Esophagus squamous epithelium (tissue), 5 donors: ENCODE measurements at places on chromosomes 3 and 15.

DNA sequence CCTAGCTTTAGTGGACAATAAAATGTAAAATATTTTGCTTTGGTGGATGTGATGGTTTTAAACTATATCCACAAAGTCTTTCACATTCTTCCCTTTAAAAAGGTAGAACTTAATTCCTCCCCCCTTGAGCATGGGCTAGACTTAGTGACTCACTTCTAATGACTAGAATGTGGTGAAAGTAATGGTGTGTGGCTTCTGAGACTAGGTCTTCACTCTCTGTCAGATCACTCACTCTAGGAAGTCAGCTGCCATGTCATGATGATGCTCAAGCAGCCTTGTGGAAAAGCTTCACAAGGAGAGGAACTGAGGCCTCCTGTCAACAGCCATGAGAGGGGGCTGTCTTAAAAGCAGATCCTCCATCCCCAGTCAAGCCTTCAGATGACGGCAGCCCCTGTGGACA lies 4.2 kb downstream of the LRRC2 start:
- DNase-seq, result no peak

DNA sequence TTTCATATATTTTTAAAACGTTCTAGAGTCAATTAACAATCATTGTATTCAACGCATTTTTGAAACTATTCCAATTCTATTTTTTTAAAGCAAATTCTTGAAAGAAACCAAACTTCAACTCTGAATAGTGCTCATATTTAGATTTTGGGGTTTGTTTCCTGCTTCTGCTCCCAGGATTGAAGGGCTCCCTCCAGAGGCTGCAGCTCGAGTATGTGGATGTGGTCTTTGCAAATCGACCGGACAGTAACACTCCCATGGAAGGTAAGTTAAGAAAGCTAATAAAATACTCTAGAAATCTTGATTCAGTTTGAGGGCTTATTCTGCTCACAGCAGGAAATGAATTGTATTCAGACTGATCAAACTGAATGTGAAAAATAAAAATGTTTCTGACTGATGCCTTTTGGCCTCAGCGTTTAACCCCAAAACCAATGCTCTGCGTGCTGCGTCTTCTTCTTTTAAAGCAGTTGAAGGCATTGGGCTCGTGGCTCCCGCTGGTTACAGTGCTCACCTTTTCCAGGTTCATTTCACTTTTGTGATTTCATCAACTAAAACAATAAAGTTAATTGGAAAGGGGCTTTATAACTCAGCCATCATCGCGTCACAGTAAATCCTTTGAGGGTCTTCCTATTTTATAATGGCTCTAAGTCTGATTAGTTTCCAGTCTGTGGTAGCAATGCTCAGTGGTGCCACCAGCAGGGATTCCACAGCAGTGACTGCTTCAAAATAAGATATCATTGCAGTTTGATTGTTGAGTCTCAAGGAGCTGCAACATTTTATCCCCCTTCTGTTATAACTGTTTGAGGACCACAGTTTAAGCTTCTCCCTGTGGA lies 80.1 kb downstream of the SSR3 start:
- no peak for DNase-seq

DNA sequence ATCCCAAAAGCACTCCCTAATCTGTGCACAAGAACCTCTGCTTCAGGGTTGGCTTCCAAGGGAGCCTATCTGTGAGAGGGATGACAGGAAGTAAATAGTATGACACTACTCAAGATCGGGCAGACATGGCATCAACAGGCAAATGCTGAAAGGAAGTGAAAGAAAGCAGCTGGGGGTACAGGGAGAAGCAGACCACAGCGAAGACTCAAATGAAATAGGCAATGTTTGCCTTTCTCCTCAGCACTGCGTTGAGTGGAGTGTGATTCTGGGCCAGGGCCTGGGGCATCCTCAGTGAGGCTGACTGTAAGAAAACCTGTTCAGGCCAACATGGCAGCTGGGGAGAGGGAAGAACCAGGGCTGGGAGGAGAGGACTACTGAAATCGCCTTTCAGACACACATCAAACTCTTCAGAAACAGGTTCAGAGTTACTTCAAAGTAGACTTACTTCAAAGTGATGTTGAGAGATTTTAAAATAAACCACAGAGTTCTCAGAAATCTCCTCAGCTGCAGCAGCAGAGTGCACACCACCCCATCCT lies 96.6 kb downstream of the SLC9A9 start:
- no peak for DNase-seq

DNA sequence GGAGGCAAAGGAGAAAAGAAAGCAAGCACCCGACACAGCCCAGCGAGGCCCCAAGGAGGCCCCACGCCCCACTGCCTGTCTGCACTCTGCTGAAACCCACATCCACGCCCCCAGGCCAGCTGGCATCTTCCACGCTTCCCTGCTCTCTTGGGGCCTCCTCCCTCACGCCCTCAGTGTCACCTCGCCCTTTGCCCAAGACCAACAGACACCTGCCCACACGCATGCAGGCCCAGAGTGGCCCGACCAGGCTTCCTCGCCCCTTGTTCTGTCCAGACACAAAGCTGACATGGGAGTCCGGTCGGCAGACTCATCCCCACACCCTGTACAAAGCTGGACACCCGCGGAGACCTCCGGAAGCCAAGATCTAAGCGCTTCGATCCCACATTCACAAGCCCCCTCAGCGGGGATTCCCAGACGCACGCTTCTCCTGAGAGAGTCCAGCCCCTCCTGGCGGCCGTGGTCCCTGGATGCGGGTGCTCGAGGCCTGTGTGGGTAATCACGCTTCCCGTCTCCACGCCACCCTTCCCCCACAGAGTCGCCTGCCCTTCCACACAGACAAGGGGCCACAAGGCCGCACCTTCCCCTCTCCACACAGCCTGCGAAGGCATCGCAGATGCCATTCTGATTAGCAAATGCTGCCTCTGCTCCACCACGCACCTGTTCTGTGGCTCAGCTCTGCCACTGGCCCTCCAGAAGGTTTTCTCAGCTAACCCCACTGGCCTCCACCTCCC lies 176.6 kb downstream of the XXYLT1 start:
- no peak for DNase-seq

- no peak for DNase-seq
These were observed 62.4 kb upstream of the TRPM1 start for GRCh38 chr15:31163769-31164572.

GRCh38 chr15:32698773-32699390 lies 18.9 kb upstream of the GREM1 start:
- no peak for DNase-seq

- no peak for DNase-seq
These were observed 513.4 kb downstream of the FHIT start for GRCh38 chr3:60737633-60738399.

GRCh38 chr3:46934498-46935167 lies 41.9 kb downstream of the CCDC12 start:
- DNase-seq, result no peak

DNA sequence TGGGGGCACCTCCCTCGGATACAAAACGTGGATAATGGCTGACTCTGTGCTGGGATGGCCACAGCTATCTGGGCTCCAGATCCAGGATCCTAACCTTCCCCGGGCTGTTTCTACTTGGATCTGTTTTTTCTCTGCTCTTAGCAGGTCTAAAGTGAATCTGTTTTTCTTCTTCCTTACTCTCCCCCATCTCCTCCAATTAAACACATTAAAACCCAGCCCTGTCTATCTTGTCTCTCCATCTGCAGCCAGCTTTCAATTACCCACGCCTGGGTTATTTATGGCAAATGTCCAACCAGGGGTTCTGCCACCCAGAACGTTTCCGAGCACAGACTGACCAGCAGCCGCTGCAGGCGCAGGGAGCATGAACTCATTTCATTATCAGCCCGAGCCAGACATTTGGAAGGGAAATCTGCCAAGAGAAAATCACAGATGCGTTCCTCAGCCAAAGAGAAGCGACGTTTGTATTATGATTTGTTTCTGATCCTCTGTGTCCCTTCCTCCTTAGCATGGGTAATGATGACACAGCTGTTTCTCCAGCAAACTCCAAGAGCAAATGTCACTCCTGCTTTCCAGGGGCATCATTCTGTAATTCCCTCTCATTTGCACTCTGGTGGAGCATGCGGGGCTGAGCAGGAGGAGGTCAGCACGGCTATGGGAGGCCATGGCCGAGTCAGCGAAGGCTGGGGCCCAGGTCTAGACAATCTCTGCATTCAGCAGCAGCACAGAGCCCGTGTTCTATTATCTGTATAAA lies 42.0 kb downstream of the UMPS start:
- DNase-seq, result no peak

DNA sequence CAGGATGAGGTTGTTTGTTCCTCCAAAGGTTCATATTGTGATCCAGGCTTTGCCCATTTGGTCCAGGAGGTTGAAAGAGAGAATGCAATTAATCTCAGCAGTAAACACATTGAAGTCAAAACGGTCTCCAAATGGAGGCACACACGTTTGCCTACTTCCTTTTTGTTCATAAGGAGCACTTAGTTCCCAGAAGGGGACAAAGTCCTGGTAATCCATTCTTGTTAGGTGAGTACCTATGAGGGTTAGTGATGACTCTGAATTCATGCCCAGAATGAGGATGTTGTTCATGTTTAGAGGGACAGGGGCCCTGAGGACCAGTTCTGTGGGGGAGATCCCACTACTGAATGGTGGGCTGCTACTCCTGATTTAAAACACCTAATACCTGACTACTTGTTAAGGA lies 177.7 kb downstream of the ALDH1A2 start:
- no peak for DNase-seq

DNA sequence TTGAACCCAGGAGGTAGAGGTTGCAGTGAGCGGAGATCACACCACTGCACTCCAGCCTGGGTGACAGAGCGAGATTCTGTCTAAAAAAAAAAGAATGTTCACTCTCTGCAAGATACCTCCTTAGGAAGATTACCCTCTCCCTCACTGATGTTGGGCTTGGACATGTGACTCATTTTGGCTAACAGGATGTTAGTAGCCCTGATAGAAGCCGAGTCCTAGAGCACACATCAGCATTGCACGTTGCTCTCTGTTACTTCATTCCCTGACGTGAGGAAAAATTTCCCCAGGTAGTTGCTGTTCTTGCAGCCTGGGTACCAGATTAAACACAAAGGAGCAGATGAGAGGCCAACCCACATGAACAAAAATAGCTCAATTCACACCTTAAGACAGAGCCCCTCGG lies 78.1 kb upstream of the PRICKLE2 start:
- DNase-seq, result no peak

DNA sequence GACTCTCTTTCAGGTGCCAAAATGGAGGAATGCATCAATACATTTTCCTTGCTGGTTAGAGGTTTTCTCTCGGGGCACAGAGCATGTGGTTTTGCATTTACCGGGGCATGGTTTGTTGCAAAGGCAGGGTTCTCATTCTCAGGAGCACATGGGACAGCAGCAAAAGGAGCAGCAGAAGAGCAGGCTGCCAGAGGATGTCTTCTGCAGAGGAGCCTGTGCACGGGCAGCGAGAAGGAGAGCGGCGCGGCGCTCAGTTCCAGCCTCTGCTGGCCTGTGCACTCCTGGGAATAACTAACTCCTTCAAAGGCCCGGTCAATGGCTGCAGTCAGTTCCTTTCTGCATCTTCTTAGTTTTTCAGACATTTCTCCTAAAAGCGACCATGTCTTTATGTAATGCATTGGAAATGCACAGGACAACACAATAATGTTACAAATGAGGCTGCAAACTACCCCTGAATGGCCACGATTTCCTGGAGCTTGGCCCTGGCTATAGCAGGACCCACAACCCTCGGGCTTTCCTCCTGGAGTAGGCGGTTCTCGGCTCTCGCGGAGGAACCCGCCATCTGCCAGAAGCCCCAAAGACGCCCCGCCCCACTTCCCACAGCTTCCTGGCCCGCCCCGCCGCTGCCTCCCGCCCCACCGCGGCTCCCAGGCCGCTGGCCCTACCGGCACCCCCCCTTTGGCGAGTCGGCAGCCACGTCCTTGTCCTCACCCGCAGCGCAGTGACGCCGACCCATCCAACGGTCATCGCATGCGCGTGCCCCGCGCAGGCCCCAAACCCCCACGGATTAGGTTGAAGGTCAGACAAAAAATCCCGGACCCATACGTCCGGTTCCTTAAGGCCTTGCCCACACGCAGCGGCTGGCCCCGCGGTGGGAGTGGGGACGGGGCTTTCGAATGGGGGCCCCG lies at the start of gene C3orf62:
C3orf62 (minus strand) TSS at position 758 of the 908 bp plus-strand sequence; CDS start at position 398, 360 bp downstream.
- DNase-seq, result peak; percentile 49

GRCh38 chr15:51255533-51255932 lies 82.9 kb downstream of the CYP19A1 start:
- DNase-seq, result no peak

DNA sequence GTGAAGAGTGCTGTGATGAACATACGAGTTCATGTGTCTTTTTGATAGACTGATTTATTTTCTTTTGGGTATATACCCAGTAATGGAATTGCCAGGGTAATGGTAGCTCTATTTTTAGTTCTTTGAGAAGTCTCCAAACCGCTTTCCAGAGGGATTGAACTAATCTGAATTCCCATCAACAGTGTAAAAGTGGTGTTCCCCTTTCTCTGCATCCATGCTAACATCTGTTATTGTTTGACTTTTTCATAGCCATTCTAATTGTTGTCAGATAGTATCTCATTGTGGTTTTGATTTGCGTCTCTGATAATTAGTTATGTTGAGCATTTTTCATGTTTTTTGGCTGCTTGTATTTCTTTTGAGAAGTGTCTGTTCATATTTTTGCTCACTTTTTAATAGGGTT lies 54.8 kb upstream of the UTS2B start:
- no peak for DNase-seq

- DNase-seq, result no peak
These were observed 36.2 kb downstream of the GABRB3 start for GRCh38 chr15:26736502-26737248.

- DNase-seq, result no peak
These were observed 1133.5 kb downstream of the ROBO1 start for GRCh38 chr3:78634316-78634715.

DNA sequence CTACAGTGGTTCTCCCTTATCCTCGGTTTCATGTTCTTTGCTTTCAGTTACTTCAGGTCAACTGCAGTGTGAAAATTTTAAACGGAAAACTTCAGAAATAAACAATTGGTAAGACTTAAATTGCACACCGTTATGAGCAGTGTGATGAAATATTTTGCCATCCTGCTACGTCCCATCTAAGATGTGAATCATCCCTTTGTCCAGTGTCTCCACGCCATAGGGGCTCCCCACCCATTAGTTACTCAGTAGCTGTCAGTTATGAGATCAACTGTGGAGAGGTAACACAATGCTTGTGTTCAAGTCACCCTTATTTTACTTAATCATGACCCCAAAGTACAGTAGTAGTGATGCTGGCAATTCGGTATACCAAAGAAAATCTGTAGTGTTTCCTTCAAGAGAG lies 47.4 kb downstream of the TJP1 start:
- DNase-seq, result no peak

- no peak for DNase-seq
These were observed 209.5 kb upstream of the SUCLG2 start for GRCh38 chr3:67863869-67864268.

- DNase-seq, result no peak
These were observed 32.6 kb downstream of the MAGEF1 start for GRCh38 chr3:184679056-184679816.

DNA sequence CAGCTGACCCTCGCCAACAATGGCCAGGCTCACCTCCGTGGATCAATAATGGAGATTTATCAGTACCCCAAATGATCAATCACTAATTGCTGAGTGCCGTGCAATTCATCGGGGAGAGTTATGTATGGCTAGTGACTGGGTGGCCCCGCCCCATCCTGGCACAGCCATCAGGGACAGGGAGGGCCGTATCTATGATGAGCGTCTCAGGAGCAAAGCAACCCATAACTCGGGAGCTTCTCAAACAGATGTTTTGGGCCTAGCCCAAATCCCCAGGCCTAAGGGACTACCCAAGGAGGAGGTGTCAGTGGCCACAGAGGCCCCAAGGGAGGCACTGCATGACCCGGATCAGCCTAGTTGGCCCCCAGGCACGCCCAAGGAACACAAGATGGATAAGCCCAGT lies 180.0 kb upstream of the LINGO1 start:
- DNase-seq, result no peak

- DNase-seq, result no peak
These were observed 8.6 kb upstream of the STX19 start for GRCh38 chr3:94036909-94037507.
